ENCODE measurements at places on chromosomes 2 and 18.

GRCh38 chr18:23038712-23039111 lies 96.6 kb upstream of the CABLES1 start:
- DNase-seq: no peak

GRCh38 chr2:10231551-10232085 lies 71.1 kb upstream of the HPCAL1 start:
- no peak for DNase-seq

GRCh38 chr18:58900015-58900649 lies 35.5 kb downstream of the ZNF532 start:
- DNase-seq: no peak

- no peak for DNase-seq
Measured at GRCh38 chr2:916935-917334, 33.7 kb upstream of the SNTG2 start.

DNA sequence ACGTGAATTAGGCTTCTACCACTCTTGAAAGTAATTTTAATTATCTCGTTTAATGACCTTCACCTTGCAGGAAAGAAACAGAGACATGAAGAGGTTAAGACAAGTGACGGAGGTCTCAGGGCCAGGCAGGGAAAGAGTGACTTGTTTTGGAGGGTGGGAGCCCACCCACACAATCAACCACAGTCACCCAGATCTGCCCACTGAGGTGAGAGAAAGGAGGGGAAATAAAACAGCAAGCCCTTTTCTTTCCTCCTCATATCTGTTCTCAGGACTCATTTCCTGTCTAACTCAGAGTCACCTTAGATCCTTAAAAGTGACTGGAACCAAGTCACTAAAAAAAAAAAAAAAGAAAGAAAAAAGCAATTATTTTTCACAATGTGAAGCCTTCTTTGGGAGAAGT lies 26.8 kb downstream of the ATP8B1 start:
- no peak for DNase-seq

- no peak for DNase-seq
Measured at GRCh38 chr2:164984428-164984827, 29.1 kb upstream of the SLC38A11 start.

- no peak for DNase-seq
Measured at GRCh38 chr2:222448748-222449181, 24.4 kb downstream of the SGPP2 start.

DNA sequence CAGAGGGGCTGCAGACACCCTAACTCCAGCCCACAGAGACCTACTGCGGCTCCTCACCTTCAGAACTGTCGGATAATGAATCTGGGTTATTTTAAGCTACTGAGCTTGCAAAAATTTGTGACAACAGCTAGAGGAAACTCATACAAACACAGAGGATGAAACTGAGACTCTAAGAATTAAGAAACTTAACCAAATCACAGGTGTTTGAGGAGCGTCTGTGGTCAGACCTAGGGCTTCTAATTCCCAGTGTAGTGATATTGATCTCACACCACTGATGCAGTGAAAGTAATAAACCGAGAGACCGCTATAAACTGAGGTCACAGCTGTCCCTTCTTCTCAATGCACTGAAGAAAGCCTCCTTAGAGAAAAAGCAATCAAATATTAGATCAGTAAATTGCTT lies 110.1 kb downstream of the RGPD3 start:
- no peak for DNase-seq

DNA sequence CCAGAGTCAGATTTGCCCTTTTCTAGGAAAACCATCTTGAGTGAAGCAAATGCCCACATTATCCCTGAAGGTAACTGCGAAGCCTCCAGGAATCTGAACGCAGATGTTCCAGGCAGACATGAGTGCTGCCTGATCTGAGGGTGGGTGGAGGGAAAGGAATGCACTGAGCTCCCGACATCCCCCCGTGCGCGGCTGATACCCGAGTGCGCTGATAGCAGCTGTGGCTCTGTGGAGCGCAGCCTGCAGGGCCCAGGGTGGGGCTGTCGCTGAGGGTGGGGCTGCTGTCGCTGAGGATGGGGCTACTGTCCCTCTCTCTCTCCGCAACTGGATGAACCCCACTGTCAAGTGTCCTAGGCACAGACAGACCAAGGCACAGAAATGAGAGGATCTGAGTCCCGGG lies 82.4 kb downstream of the GFPT1 start:
- no peak for DNase-seq

DNA sequence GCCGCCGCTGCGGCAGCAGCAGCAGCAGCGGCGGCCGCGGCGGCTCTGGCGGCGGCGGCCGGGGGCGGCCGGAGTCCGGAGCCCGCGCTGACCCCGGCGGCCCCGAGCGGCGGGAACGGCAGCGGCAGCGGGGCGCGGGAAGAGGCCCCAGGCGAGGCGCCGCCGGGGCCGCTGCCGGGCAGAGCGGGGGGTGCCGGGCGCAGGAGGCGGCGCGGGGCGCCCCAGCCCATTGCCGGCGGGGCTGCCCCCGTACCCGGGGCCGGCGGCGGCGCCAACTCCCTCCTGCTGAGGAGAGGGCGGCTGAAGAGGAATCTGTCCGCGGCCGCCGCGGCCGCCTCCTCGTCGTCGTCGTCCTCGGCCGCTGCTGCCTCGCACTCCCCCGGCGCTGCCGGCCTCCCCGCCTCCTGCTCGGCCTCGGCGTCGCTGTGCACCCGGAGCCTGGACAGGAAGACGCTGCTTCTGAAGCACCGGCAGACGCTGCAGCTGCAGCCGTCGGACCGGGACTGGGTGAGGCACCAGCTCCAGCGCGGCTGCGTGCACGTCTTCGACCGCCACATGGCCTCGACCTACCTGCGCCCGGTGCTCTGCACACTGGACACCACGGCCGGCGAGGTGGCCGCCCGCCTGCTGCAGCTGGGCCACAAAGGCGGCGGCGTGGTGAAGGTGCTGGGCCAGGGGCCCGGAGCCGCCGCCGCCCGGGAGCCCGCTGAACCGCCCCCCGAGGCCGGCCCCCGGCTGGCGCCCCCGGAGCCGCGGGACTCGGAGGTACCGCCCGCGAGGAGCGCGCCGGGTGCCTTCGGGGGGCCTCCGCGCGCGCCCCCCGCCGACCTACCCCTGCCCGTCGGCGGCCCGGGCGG lies 646 bp downstream of the PHLPP1 start:
- DNase-seq: peak; percentile 43

- DNase-seq: no peak
Measured at GRCh38 chr2:10016802-10017258, 26.5 kb upstream of the KLF11 start.

DNA sequence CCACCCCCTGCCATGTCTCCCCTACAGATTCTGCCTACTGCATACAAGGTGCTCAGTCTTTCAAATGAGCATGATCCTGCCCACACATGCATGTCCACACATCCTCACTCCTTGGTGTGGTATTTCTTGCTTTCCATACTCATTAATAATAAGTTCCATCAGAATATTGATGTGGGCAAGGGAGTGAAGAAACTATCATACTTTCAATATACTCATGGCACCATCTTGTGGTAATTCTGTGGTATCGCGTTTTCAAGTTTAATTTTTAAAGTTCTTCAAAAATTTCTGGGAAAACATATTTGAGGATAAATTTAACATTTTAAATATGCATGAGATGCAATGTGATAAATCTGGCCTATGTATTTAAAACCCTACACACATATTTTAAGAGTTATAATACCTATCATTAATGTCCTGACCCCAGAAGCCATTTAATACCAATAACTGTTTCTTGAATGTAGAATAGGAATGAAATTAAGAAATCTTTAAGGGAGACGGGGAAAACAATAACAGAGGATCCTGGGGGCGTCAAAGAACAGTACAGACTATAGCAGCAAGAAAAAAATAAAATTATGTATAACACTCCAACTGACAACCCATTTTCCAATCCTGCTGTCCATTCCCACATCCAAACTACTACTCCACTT lies 110.1 kb downstream of the ZNF385B start:
- no peak for DNase-seq

- DNase-seq: no peak
Measured at GRCh38 chr18:59318460-59319050, at the start of gene CPLX4. Gene CPLX4, minus strand, starts transcription at chr18:59318649. Its CDS starts 187 bp downstream, at chr18:59318462.

Data from T-helper 9 cell (primary cell).